ENCODE measurements at places on chromosomes 13 and 19.

- DNase-seq, result peak; percentile 72
Measured at GRCh38 chr19:4633140-4633967, 6.0 kb upstream of the TNFAIP8L1 start.

DNA sequence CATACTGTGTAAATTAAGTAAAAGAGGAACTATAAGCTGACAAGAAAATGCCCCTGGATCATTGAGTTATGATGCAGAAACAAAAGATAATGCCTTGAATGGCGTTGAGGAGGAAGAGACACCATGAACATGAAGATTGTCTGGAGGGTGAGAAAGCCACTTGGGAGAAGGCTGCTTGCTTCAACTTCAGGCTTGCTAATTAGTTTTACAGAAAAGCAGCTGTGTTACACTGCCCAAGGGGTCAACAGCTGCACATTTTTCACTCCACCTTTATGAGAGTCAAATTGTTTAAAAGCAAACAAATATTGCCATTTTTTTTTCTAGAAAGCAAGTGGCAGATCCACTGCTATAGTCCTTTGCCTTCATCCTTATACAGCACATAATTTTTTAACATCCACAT lies 35.5 kb upstream of the KLF12 start:
- DNase-seq, result no peak

GRCh38 chr13:112270951-112271350 lies 105.2 kb upstream of the SPACA7 start:
- no peak for DNase-seq

DNA sequence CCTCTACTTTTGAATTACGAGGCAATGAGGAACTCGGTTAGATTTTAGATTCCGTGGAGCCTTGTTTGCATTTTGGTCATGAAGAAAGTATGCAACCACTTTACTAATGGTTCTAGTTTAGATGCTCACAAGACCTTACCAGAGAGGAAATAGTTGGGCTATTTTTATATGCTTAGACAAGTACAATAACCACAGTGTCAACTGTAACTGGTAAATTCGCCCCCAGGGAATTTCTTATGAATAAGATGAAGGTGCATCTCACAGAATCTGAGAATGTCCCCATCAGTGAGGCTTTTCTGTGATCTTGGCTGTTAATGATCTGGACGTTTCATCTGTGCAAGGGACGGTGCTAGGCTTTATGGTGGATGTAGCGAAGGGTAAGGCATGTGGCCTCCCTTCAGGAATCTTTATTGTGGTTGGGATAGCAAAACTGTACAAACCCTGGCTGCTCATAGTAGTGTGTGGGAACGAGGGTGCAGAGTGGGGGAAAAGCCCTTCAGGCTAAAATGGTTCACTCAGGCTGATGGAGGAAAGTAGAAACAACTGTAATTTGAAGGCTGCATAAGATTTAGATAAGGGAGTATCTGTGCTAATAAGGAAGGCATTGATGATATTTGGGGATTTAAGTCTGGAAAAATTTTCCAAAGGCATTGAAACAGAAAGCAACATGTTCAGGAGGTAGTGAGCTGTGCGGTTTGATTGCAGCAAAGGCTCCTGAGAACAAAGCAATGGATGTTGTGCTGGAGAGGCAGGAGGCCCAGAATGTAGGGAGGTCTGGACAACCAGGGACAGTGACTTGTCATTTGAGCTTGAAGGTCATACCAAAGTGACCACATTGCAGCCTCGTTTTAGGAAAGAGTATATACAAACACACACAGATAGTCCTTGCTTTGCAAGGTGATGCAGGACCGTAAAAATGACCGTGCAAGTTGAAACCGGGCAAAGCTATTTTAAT lies 28.4 kb downstream of the UBAC2 start:
- no peak for DNase-seq

- no peak for DNase-seq
Measured at GRCh38 chr19:2140138-2140569, 11.2 kb downstream of the AP3D1 start.

DNA sequence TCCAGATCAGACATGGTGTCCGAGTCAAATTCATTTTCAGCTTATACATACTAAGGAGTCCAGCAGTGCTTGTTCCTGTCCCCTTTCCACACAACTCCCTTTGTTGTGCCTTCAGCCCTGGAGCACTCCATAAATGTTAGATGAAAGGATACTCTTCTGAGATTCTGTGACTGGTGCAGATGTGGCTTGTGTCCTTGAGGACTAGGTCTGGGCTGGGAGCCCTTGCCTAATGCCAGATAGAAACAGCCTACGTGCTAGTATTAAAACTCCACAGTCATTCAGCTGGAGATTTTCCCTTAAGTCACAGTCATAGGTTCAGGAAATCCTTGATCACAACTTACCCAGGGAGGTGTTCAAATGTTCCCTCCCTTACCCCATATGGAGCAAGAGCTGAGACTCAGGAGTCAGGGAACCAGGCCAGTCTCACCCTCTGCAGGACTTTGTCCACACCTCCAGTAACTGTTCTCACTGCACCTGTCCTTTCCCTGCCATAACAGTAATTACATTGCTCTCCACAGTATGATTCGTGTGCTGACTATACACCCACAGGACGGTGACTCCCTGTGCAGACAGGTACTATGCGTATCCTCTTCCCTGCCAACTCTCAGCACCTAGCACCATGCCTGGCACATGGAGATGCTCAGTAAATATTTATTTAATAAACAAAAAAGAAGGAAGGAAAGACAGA lies 15.5 kb upstream of the SERPINE3 start:
- no peak for DNase-seq
